ENCODE measurements at places on chromosomes 3 and 15.

- no peak overlapping the region for H3K4me3 ChIP-seq
- H3K36me3 ChIP-seq = no peaks in the 10 kb centered on the region
- H3K4me1 ChIP-seq = no peaks in the 10 kb centered on the region
- no peaks in the 10 kb centered on the region for H3K27me3 ChIP-seq
Observed at GRCh38 chr3:23751212-23751723, 54.5 kb upstream of the UBE2E1 start.

DNA sequence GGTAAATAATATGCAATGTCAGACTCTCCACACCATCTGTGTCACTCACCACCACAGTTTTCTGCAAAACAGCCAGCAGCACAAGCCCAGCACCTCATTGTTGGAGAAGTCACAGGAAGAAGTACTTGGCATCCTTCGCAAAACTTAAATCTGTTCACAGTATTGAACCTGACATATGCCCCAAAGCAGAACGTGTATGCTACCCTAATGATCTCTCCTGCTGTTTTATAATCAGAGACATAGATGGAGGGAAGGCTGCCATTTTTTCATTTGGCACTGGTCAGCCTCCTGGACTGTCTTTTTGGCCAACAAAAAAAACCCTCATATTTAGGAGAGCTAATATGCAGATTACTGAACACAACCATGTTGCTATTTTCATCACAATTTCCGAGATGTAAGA is 1272.9 kb downstream of the ROBO1 start:
- DNase-seq = no peak
- H3K4me3 ChIP-seq = no peak overlapping the region
- H3K36me3 ChIP-seq = no peaks in the 10 kb centered on the region
- no peaks in the 10 kb centered on the region for H3K27me3 ChIP-seq

DNA sequence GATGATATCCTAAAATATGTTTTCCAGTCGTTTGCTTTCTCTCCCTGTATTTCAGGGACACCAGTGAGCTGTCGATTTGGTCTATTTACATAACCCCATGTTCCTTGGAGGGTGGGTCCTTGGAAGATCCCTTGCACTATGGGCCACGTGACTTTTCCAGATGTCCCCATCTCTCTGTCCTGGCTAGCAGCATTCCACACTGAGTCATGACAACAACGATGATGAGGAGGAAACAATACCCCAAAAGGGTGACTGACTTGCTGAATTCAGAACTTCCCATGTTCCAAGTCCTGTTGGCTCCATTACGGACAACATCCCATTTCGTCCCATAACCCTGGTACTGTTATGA is 134.3 kb downstream of the NSMCE3 start:
- no peaks in the 10 kb centered on the region for H3K4me1 ChIP-seq
- no peak overlapping the region for H3K4me3 ChIP-seq
- H3K36me3 ChIP-seq = no peaks in the 10 kb centered on the region

GRCh38 chr15:45274636-45275380 is 22.8 kb downstream of the SLC28A2 start:
- H3K27me3 ChIP-seq = no peaks in the 10 kb centered on the region
- no peaks in the 10 kb centered on the region for H3K4me1 ChIP-seq
- H3K27ac ChIP-seq = no peak overlapping the region
- peaks cover 1% of the 10 kb centered on the region for H3K36me3 ChIP-seq

- no peak for DNase-seq
- H3K36me3 ChIP-seq = no peaks in the 10 kb centered on the region
- peaks cover 2% of the 10 kb centered on the region for H3K4me1 ChIP-seq
- no peaks in the 10 kb centered on the region for H3K27me3 ChIP-seq
- no peak overlapping the region for H3K27ac ChIP-seq
Observed at GRCh38 chr3:152622811-152623167, 212.1 kb upstream of the P2RY1 start.

DNA sequence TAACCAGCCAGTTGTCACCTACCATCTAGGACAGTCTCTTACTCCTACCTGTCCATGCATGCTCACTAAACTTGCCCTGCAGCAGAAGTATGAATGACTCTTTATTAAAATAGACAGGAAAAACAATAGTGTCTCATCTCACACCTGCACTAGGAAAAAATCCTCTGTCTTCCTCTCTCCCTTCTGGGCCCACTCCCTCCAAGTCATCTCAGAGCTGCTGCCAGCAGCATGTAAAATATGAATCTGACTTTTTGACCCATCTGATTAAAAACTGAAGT is 93.5 kb upstream of the THBS1 start:
- H3K27ac ChIP-seq = no peak overlapping the region
- H3K4me1 ChIP-seq = peaks cover 3% of the 10 kb centered on the region
- no peak overlapping the region for H3K4me3 ChIP-seq
- no peaks in the 10 kb centered on the region for H3K27me3 ChIP-seq
- H3K36me3 ChIP-seq = no peaks in the 10 kb centered on the region
- DNase-seq = no peak

DNA sequence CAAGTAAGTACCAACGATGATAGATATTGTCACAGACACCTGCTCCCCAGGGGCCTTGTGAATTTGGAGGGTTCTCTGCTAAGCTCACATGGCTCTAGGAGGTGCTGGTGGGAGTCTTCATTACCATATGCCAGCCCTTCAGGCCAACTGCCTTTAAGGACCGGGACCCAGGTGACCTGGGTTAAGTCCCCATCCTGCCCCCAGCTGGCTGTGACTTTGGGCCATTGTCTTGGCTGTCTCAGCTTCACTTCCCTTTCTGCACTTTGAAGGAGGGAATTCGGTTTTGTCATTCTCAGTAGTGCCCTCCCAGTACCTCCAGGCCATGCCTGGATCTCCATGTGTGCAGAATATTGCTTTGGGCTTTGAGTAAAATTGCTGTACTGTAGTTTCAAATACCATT is 72.8 kb upstream of the ACAD9 start:
- H3K27me3 ChIP-seq = no peaks in the 10 kb centered on the region
- no peak for DNase-seq
- no peaks in the 10 kb centered on the region for H3K36me3 ChIP-seq
- H3K4me1 ChIP-seq = peaks cover 3% of the 10 kb centered on the region
- no peak overlapping the region for H3K4me3 ChIP-seq

DNA sequence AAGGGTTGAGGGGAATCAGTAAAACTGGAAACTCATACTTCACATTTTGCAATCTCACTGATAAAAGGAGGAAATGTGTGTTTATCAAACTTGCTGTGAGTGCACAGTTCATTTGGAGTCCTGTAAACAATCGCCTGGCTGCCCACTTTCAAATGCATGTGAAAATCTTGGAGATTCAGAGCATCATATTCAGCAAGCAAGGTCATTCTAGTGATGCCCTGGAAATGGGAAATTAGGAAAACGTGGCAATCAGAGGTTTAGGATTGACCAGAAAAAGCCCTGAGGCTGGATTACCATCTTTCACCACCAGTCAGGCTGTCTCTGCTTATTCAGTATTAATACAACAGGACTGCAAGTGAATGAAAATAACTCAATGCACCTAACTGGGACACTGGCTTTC is 23.9 kb downstream of the DPH6 start:
- H3K36me3 ChIP-seq = no peaks in the 10 kb centered on the region
- DNase-seq = no peak
- H3K27me3 ChIP-seq = no peaks in the 10 kb centered on the region
- no peaks in the 10 kb centered on the region for H3K4me1 ChIP-seq
- H3K27ac ChIP-seq = no peak overlapping the region

- no peak for DNase-seq
- H3K4me3 ChIP-seq = no peak overlapping the region
- no peaks in the 10 kb centered on the region for H3K36me3 ChIP-seq
Observed at GRCh38 chr3:115671761-115672455, 48.6 kb downstream of the GAP43 start.

DNA sequence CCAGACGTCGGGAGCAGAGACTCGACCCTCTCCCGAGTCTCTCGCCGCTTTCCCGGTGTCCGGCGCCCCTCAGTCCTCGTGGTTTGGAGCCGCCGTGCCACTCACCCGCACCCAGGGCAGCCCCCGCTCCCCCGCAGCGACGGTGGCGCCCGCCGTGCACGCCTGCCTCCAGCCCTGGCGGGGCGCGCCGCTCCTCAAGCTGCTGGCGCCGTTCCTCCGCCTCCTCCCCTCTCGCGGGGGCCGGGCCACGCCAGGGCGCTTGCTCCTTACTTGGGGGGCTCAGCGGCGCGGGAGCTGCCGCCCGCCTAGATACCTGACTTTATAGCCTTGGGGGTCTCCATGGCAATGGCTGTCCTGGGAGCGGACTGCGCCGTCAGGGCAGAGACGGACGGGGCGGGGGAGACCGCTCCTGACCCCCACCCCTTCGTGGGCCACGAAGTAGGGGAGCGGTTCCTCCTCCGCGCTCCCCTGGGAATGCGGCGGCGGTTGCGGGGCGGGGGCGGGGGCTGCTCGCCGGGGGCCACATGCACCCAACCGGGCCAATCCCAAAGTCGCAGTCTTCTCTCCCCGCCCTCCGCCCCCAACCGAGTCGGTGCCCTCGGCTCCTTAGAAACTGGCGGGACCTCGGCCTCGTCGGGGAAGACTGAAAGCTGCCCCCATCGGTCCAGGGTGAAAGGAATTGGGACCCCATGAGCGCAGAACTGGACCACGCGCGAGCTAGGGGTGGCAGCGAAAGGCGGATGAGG is at the start of gene ANKRD63:
ANKRD63 (minus strand) TSS at position 196 of the 746 bp plus-strand sequence. CDS start 478 bp downstream, outside the sequence.
- no peaks in the 10 kb centered on the region for H3K36me3 ChIP-seq
- DNase-seq = no peak
- H3K4me3 ChIP-seq = no peak within 1 kb of the TSS

DNA sequence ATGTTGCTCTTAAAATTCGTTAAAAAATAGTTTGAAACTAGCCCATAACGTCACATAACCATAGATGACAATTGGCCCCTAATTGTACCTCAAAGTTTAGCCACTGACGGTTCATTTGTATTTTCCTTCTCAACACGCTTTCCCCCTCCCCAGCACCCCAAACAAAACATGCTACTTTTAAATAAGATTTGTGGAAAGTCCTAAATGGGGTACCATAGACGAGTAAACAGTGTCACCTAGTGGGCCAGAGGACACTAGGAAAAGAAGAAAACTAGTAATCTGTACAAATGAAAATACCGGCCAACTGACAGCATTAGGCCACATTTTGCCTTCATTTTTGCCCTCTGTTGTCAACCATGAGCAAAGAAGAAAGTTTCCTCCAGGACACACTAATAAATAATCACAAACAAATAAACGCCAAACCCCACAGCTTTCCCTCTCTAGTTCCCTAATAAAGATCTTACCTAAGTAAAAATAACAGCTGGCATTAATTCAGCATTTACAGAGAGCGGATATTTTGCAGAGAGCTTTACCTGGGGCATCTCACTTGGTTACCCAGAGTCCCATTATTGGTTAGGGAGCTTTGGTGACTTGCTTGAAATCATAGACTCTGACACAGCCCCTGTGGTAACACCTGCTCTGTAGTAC is 175.1 kb upstream of the ATP11B start:
- DNase-seq = no peak
- H3K36me3 ChIP-seq = no peaks in the 10 kb centered on the region
- H3K27ac ChIP-seq = no peak overlapping the region
- H3K27me3 ChIP-seq = no peaks in the 10 kb centered on the region

DNA sequence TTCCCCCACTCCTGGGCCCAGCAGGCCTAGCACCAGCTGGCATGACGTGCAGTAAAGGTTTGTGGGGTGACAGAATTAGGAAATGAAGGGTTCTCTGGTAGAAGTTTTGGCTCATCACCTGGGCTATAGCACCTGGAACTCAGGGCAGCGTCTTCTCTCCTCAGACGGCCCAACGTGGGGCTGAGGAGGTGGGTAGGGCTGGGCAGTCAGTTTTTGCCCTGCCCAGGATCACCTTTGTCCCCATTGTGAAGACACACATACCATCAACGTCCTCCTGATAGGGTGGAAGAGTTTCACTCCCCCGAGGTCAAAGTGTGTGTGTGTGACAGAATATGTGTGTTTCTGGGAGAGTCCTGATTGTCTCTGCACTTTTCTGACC is 12.1 kb downstream of the KBTBD13 start:
- no peak overlapping the region for H3K4me3 ChIP-seq
- peaks cover 6% of the 10 kb centered on the region for H3K4me1 ChIP-seq
- no peak for DNase-seq
- H3K27me3 ChIP-seq = no peaks in the 10 kb centered on the region

DNA sequence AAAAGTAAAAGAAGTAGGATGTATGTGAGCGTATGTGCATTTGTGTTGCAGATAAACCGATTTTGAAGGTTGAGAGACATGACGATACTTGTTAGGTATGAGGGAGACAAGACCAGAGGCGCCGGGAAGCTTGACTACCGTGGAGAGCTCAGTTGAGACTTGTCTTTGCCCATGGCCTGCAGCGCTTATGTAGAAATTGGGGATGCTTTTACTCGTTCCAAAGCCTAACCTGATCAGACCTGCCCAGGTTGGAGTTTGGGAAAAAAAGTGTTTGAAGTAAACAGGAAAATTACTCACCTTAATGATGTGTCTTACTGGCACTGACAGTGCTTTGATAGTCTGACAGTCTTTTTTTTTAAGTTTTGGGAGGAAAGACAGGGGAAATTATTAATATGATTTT is 202.8 kb downstream of the TP63 start:
- no peak overlapping the region for H3K27ac ChIP-seq
- no peak overlapping the region for H3K4me3 ChIP-seq
- no peaks in the 10 kb centered on the region for H3K27me3 ChIP-seq
- H3K4me1 ChIP-seq = no peaks in the 10 kb centered on the region
- no peaks in the 10 kb centered on the region for H3K36me3 ChIP-seq
- no peak for DNase-seq

DNA sequence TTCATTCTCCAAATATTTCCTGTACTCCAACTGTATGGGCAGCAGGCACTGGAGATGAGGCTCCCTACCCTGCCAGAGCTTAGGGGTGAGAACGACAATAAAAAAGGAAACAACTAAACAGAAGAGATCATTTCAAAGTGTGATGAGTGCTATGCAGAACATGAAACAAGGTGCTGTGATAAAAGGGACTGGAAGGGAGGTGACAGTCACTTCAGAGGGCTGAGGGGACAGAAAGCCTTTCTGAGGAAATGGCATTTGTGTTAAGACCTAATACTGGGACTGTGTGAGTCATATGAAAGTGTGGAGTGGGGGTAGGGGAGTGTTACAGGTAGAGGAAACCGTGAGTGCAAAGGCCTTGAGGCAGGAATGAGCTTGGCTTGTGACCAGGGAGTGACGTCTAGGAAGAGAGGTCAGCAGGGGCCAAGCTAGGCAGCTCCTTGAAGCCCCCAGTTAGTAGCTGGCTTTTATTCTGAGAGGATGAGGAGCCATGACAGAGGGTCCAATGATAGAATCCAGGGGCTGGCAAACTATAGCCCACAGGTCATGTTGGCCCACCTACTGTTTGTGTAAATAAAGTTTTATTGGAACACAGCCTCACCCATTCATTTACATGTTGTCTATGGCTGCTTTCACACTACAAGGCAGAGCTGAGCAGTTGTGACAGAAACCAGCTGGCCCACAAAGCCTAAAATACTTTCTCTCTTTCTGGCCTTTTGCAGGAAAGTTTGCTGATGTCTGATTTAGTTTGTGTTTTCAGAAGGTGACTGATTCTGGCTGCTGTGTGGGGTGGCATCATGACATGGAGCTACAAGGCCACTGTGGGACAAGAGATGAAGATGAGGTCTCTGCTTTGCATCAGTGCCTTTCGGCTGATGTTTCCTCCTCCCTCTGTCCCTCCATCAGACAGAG is 56.6 kb downstream of the LSM3 start:
- H3K27ac ChIP-seq = no peak overlapping the region
- DNase-seq = no peak
- no peaks in the 10 kb centered on the region for H3K4me1 ChIP-seq
- H3K4me3 ChIP-seq = no peak overlapping the region

Data from aorta (tissue), 5 donors.